ENCODE measurements at places on chromosomes 1 and 21.

GRCh38 chr21:44952116-44952928 is 12.5 kb downstream of the SLX9 start:
- DNase-seq: no peak

DNA sequence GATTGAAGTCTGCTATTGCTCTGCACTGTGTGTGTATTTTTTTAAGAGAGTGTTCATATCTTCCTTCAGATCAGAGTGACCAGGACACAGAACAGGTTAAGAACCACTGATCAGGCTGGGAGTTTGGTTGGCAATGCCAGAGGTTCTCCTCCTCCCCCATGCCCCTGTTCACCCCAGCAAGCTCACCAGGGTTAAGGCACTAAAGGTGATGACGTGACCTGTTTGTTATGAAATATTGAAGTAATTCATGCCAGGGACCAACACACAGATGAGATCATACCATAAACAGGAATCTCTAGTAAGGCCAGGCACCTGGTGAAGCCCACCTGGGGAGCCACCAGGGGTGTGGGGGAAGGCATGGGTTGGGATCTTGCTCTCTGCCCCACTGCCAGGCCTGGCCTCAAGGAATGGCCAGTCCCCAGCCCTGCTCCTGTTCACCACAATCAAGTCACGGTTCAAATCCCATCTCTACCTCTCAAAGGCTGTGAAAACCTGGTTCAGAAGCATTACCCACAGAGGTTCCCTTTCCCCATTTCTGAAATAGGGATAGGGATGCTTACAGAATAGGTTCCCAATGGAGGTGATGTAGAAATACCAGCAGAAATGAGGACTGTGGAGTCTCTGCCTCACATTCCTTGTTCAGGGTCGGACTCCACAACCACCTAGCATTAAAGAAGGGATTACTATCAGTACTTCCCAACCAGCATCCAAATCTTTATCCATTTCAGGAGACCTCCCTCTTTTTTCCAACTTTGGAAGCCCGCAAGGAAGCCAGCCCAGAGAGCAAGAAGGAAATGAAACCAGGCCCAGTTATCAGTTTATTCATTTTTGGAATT is 2.4 kb downstream of the ID3 start:
- DNase-seq: no peak

- DNase-seq: no peak
These were observed 22.6 kb downstream of the BTG2 start for GRCh38 chr1:203327684-203328457.

DNA sequence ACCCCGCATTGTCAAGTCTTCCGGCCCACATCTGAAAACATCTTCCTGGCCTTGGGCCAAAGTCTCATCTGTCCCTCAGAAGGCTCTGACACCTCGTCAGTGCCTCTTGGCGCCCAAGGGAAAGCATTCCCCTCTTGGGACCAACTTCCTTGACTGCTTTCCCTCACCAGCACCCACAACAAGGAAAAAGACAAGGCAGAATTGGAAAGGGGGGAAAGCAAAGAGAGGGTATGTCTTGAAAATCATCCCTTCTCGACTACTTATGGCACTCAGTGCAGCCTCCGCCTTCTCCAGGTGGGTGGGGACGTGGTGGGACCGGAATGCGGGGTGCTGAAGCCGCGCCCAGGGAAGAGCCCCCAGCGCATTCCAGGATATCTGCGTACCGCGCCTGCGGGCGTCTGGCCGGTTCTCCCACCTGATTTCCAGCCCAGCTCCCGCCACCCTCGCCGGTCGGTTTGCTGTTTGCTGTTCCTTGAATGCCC is 554 bp upstream of the SLC39A1 start:
- no peak for DNase-seq

DNA sequence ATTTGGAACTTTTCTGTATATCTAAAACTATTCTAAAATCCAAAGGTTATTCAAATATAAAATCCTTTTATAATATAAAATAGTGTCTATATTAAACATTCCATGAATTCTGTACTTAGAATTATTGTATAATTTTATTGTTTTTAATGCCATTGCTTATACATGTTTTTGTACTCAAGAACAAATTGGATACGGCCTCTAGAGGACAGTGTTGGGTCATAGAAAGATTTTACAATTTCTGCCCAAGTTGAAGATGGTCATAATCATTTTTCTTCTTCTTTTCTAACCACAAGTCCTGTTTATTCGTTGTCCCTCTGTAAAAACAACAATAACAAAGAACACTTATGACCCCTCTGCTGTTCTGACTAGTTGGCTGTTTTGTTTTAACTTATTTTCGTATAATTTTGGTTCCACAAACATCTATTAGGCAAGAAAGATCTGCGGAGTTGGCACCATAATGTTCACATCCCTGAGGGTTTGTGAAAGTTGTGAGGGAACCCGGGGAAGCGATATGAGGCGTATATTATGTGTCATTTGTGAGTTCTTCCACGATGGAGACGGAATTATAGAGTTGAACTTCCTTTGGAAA is 75.7 kb upstream of the KIF26B start:
- no peak for DNase-seq

- DNase-seq: no peak
These were observed 9.8 kb downstream of the C1orf35 start for GRCh38 chr1:228093050-228093906.

DNA sequence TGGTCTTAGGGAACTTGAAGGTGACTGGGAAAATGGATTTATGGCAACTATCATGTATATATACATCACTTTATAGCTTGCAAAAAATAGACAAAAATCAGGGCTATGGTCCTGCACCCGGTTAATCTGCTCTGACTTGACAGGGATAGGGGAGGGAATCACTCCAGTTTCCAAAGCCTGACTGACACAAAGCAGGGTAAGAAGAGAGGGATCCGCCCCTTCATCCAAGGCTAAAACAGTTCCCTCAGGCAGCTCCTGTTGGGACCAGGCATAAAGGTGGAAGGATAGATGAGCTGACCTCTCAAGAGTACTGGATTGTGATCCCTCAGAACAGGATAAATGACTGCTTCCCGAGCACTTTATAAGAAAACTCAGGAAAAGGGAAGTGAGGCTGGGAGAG is 1.4 kb downstream of the PBXIP1 start:
- no peak for DNase-seq

DNA sequence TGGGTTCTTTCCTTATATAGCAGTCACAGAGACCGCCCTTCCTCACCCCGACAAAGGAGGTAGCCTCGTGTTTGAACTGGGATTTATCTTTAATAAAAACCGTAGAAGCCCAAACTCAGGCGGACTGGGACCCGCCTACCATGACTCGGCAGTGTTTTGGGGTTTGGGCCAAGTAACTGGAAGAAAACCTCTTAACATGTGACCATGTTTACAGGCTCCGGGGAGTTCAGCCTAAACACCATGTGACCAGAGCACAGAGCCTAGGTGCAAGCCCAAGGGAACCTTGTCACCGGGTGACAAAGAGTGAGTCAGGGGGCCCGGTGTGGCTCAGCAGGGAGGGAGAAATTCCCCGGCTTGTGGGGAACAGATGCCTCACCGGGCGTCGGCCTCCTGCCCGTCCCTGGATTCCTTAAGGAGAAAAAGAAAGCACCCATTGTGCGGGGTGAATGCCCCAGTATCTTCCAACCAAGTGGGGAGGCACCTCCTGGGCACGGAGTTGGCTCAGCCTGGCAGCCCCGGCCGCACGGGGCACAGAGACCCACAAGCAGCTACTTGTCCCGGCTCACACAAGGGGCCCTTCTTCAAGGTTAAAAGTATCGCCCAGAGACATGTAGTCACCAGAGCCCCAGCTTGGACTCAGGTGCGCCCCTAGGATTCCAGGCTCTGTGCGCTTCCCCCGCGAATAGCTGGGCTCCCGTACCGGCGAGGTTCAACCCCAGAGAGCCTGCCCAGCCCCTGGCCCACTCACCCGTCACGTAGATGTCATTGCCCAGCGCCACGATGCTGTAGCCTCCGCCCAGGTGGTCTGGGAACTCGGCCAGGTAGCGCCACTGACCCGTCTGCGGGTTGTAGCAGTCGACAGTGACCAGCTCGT is 1.4 kb downstream of the KLHL21 start:
- DNase-seq: peak; percentile 35

DNA sequence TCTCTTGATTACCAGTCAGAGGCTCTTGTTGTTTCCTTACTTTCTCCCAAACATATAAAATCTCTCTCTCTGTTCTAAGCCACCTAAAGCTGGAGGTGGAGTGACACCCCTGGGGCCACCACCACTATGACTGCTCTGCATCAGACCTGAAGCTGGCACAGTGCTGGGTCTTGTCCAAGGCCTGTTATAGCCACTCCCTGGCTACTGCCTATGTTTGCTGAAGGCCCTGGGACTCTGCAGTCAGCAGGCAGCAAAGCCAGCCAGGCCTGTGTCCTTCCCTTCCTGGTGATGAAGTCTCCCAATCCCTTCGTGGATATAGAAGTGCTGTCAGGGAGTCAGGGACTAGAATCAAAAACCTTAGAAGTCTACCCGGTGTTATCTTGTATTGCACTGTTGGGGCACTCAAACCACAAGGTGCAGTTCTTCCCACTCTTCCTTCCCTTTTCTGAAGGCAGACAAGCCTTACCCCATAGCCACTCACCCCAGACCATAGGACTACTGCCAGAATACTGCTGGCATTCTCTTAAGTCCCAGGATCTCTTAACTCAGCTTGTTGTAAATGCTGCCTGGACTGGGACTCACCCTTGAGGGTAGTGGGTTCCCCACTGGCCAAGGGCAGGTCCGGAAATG is 103.1 kb downstream of the RPS6KC1 start:
- DNase-seq: no peak

DNA sequence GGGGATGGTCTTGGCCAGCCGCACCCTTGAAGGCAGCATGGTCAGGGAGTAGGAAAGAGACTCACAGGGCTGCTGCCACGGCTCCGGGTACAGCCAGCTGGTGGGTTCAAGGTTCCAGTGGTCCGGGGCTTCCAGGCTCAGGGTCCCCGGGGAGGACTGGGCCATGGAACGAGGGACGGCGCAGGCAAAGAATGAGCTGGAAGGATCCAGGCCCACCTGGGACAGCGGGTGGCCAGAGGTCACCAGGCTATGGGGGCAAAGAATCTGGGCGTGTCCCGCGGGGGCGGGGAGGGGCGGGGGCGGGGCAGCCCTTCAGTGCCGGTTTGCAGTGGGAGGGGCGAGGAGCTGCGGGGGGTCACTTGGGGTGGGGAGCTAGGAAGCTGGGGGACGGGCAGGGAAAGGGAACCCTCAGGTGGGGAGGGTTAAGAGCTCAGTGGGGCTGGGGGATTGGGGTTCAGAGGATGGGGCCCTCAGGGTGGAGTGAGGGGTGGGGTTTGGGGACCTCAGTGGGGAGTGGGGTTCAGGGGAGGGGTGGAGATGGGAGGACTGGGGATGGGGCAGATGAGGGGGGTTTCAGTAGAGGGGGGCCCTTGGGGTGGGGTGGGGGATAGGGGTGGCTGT is at the start of gene DNMT3L:
TSS of gene DNMT3L (minus strand) at position 223 of the 621 bp plus-strand sequence. CDS start 638 bp downstream, outside the sequence.
- DNase-seq: no peak

GRCh38 chr1:221567859-221568507 is 173.9 kb downstream of the DUSP10 start:
- DNase-seq: no peak
